Endothelial cell of umbilical vein (primary cell): ENCODE measurements at places on chromosomes 6 and 20. TPM values are rescaled to one million over a fixed set of nuclear protein-coding genes. Genes with fewer than 3 reads are reported as not detected.

Gene DLL1
- 2.0 and 2.3 TPM in 2 replicates for total RNA-seq

Gene ZBP1
- not detected in 2 replicates for total RNA-seq

Gene GABRR1
- total RNA-seq, result not detected in 2 replicates

Gene SNAP91
- 0.72 and 1.5 TPM in 2 replicates for total RNA-seq

Gene SLC22A7
- total RNA-seq, result not detected in 2 replicates

Gene EYA2
- not detected in 2 replicates for total RNA-seq
